Naive thymus-derived CD4-positive, alpha-beta T cell (primary cell): ENCODE measurements at places on chromosomes 12 and 14. TPM values are rescaled to one million over a fixed set of nuclear protein-coding genes. Genes with fewer than 3 reads are reported as not detected.

DIO3 gene
- total RNA-seq, result not detected

ANKS1B gene
- total RNA-seq, result 0.28 and 0.97 TPM in 2 replicates

RASSF9 gene
- not detected for total RNA-seq

KLRF1 gene
- total RNA-seq, result 6.9 TPM

SVOP gene
- not detected for total RNA-seq

IFI27L1 gene
- 14.2 TPM for total RNA-seq

FBLN5 gene
- total RNA-seq, result 7.2 TPM

BICDL1 gene
- total RNA-seq, result 156 TPM

- DNase-seq, result no peak
Measured at GRCh38 chr12:71220260-71220659, 62.5 kb upstream of the TSPAN8 start.

GRCh38 chr12:74415633-74416032, 122.0 kb upstream of the ATXN7L3B start:
- DNase-seq, result no peak

GRCh38 chr12:115467531-115467930, 783.6 kb upstream of the TBX3 start:
- no peak for DNase-seq

DNA sequence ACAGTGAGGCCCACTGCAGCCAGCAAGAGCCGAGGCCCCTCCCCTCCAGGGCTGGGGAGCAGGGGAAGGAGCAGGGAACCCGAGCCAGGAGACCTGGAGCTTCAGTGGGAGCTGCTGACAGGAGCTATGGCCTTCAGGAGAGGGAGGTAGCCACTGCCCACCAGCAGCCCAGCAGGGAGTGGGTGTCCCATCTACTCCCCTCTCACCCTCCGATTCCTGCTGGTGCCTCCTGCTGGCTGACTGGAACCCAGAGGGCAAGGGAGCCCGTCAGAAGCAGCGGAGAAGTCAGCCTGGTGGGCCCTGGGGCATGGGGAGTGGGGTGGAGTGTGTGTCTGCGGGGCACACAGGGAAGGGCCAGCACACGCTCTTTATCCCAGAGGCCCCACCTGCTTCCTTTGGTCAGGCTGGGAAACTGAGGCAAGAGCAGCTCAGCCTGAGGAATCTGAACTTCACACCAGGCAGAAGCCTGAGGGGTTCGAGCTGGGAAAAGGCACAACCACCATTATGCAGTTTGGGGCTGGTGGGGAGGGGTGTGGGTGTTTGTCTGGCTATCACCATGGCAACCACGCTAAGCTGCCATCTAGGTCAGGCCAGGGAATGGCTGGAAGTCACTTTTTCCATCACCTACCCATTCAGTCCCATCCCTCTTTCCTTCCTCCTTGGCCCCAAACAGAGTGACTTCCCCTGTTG, 36.8 kb upstream of the PLEKHG6 start:
- DNase-seq, result no peak

- DNase-seq, result no peak
Measured at GRCh38 chr12:113091506-113091905, 35.0 kb downstream of the DTX1 start.

DNA sequence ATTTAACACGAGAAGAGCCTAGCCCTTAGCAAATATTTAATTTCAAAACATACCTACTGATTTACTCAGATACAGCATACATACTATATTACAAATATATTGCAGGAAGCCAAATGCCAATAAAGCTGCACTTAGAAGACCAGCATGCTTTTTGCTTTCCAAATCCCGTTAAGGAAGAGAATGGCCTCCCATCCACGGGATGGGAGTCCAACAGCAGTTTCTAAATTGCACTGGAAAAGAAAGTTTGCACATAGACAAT, 156.3 kb upstream of the FOXN3 start:
- no peak for DNase-seq

- no peak for DNase-seq
Measured at GRCh38 chr12:53204351-53204750, 2.7 kb downstream of the ITGB7 start.

GRCh38 chr14:32252030-32252670, 49.1 kb upstream of the RNU6-8 start:
- peak; percentile 27 for DNase-seq

DNA sequence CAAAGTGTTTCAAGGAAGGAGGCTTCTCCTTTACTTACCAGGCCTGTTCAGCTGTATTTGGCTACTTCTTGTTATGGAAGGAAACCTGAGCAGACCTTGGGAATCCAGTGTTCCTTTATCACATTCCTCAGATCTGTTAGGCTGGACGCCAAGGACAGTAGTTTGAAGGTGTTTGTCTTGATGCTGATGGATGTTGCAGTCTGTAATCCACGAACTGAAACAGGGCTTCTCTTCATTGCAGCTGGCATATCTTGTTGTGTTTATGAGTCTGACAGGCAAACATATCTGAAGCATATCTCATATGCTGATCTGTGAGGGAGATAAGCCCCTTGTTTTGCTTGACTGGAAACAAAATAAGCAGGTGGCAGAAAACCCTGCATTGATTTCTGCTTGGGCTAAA, 904.3 kb downstream of the NRXN3 start:
- DNase-seq, result no peak

DNA sequence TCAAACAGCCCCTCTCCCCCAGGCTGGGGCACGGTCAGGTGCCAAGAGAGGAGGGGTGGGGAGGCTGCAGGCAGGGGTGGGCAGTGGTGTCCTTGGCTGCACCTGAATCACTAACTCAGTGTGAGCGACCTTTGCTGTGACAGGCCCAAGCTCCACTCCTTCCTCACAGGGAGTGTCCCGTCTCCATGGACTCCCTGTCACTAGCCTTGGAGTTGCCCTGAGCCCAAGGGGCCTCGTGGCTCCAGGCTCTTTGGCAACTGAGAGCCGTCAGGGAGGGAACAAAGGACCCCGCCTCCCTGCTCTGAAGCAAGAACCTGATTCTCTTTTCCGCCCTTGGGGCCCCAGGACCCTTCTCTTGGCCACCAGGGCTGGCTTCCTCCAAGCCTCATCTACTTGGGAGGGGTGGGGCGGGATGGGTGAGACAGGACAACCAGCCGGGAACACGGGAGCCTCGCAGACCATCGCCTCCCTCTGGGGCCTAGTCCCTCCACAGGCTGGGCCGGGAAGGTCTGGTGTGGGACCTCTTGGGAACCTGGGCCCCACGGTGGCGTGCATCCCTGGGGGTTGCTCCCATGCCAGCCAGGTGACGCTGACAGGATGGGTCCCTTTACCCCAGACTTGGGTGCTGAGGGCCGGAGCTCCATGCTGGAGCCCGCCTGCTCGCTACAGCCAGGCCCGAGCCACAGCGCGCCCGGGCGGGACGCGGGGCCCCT, 935 bp upstream of the ADSS1 start:
- no peak for DNase-seq

GRCh38 chr12:63045020-63045860, 105.8 kb downstream of the AVPR1A start:
- no peak for DNase-seq
